NCI-H524 treated with DMSO at 0.1 percent for 48 hours (cell line): ENCODE measurements at places on chromosomes 4 and X.

DNA sequence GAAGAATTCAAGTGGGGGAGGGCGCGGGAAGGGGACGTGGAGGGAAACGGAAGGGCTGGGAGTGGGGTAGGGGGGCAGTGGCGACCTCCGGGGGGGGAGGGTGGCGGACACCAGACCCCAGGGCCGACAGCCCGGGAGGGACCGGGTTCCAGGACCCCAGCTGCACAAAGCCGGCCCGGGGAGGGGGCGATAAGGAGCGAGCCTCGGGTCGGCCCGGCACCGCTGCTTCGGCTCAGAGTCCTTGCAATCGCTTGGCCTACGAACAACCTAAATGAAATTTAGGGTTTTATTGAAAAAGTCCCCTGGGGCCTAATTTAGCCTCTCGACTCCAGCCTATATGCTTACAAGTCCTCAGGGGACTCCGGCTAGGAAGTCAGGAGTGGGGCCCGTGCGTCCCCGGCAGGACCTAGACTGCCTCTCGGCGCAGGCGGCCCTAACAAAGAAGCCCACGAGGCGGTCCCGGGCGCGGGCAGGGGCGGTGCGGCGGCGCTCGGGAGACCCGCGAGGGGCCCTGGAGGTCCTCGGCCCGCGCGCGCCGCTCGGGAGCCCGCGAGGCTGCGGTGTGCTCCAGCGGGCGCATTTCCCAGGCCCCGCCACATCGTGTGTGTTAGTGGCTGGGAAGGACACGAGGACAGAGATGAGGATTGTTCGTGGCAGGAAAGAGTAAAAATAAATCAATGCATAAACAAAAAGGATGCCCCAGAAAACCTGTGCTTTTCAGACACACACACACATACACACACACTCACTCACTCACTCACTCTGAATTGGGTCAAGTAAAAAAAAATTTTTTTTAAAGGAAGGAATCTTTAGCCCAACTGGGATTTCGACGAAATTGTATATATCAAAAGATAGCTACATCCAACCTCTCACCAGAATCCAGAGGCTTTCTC is 70.0 kb downstream of the MGST2 start:
- DNase-seq = no peak

DNA sequence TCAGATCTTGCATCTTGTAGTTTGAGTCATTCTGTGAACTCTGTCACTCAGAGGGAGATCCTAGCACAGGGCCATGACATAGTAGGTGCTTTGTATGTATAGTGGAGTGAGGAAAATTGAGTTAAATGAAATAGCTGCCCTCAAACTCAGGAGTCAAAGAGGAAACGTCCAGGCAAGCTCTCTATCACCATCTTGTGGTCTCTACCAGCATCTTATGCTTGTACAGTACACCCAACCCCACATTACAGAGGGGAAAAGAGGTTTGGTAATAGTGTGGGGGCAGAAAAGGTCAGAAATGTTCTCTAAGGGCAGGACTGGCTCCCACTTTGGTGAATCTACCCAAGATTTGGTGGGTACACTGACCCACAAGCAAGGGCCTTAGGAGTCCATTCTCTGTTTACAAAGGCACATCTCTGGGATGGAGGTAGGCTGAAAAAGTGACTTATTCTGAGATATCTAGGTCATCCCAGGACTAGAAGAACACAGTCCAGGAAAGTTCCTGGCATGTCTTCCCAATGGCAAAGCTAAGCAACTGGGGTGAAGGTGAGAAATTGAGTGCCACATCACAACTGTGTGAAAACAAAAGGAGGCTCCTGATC is 131.8 kb downstream of the OR13H1 start:
- DNase-seq = no peak

GRCh38 chrX:40418146-40418812 is 162.5 kb upstream of the ATP6AP2 start:
- DNase-seq = no peak

GRCh38 chr4:142984871-142985585 is 138.9 kb upstream of the INPP4B start:
- no peak for DNase-seq

GRCh38 chr4:133377286-133377685 is 228.2 kb downstream of the PCDH10 start:
- no peak for DNase-seq

DNA sequence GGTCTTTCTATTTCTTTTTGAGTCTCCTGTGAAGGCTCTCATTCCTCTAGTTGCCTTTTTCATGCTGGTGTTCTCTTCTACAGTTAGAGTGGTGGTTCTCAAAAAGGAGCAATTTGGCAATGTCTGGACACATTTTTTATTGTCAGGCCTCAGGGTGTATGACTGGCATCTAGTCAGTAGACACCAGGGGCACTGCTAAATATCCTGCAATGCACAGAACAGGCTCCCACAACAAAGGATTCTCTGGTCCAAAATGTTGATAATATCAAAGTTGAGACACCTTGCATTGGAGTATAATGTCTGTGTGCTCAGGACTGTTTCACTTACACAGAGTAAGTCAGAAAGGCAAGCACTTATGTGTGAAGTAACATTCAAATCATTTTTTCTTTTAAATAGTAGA is 1360.7 kb downstream of the ADGRL3 start:
- no peak for DNase-seq

GRCh38 chrX:48522291-48522690 is 683 bp downstream of the EBP start:
- DNase-seq = no peak

DNA sequence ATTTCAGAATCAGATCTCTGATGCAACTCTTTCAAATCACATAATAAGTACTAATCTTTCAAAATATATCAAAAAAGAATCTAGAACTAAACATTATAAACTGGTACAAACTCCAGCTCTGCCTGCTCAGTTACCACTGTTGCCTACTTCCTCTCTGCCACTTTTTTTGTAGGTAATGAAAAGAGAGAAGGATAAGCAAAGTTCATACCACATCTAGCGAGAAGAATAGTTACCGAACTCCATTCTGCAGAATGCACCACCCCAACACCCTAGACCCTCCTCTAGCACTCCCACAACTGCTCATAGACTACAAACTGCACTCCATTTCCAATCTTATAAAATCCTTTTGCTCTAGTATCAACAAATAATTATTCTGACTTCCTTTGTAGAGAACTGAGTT is 19.7 kb upstream of the LRBA start:
- no peak for DNase-seq

GRCh38 chrX:71107762-71108360 is 1.3 kb upstream of the CXorf65 start:
- DNase-seq = no peak
